ENCODE measurements at places on chromosomes 6 and 20.

GRCh38 chr6:67887419-67887746, 747.7 kb upstream of the ADGRB3 start:
- DNase-seq = no peak

- DNase-seq = no peak
Observed at GRCh38 chr6:163738725-163739407, 324.3 kb downstream of the QKI start.

- DNase-seq = peak; percentile 89
Observed at GRCh38 chr6:72950114-72950860, 275.0 kb downstream of the KHDC1L start.

DNA sequence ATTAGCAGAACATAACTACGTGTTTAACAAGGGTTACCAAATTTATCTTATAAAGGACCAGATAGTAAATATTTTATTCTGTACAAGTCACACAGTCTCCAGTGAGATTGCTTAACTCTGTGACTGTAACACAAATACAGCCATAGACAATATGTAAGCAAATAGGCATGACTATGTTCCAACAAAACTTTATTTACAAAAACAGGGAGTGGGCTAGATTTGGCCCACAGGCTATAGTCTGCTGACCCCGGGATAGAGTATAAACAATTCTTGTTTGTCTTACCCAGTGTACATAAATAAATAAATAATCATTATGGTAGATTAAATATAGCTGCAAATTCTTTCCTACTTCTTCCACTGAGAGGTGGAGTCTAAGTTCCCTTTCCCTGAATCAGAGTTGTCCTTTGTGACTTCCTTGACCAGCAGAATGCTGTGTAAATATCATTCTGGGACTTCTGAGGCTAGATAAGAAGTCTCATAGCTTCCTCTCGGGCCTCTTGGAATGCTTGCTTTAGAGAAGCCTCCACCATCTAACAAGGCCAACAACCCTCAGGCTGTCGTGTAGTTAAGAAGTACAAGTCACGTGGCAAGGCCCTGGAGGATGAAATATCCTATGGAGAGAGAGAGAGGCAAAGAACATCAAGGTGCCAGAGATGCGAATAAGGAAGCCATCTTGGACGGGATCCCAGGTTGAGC, 59.1 kb upstream of the TMEM244 start:
- DNase-seq = peak; percentile 28

DNA sequence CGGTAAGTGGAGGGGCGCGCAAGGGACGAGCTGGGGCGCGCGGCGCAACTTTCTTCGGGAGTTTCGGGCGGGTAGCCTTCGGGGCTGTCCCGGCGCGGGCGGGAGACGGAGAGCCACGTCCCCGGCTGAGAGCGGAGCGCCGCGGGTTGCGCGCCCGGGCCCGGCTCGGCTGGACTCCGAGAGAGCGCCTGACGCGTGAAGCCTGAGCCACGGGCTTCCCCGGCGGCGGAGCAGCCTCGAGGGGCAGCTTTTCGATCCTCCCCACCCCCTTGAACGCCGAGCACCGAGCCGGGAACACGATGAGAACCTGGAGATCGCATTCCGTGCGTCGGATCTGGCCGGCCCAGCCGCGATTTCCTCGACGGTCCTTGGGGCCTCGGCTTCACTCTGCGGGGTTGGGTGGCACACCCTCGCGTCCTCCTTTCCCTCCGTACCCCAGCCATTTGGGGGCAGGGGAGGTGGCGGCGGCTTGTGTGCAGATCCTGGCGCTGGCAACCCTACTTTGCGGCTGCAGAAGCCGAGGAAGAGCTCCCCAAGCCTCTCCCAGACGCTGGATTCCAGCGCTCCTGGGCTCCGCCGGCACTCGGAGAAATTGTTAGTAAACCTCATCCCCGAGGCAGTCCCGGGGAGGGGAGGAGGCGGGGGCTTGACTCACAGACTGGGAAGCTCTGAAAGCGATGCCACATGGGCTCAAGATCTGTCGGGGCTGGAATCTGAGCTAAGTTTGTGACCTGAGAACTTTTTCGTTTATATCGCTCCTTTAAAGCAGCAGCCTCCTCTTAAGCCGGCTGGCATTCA, 572 bp downstream of the DSE start:
- DNase-seq = peak; percentile 91
